CD4-positive, CD25-positive, alpha-beta regulatory T cell (primary cell): ENCODE measurements at places on chromosomes 13 and 19. TPM values are rescaled to one million over a fixed set of nuclear protein-coding genes. Genes with fewer than 3 reads are reported as not detected.

The MADCAM1 gene
- 0.31 TPM for polyA plus RNA-seq

The CLDND2 gene
- polyA plus RNA-seq, result not detected

The RETN gene
- not detected for polyA plus RNA-seq

The KLK3 gene
- not detected for polyA plus RNA-seq

The ELAVL3 gene
- polyA plus RNA-seq, result not detected

The CD70 gene
- polyA plus RNA-seq, result 10.0 TPM

The TUBA3C gene
- not detected for polyA plus RNA-seq

The APOC4 gene
- not detected for polyA plus RNA-seq

The TMIGD2 gene
- 16.9 TPM for polyA plus RNA-seq

The NEK5 gene
- not detected for polyA plus RNA-seq

The ZNF738 gene
- 6.4 TPM for polyA plus RNA-seq

The LILRA2 gene
- 0.18 TPM for polyA plus RNA-seq

The SYCN gene
- polyA plus RNA-seq, result not detected

The BST2 gene
- 157 TPM for polyA plus RNA-seq

The TLE5 gene
- 612 TPM for polyA plus RNA-seq

The RGL3 gene
- polyA plus RNA-seq, result not detected

The PSG2 gene
- polyA plus RNA-seq, result not detected
